ENCODE measurements at places on chromosomes 11 and 22.

GRCh38 chr11:119236490-119236889 is 30.4 kb downstream of the CBL start:
- no peak for DNase-seq

GRCh38 chr11:11141065-11141464 is 212.0 kb downstream of the CSNK2A3 start:
- no peak for DNase-seq

- DNase-seq, result no peak
These were observed 572.9 kb downstream of the NTM start for GRCh38 chr11:131943295-131943694.

DNA sequence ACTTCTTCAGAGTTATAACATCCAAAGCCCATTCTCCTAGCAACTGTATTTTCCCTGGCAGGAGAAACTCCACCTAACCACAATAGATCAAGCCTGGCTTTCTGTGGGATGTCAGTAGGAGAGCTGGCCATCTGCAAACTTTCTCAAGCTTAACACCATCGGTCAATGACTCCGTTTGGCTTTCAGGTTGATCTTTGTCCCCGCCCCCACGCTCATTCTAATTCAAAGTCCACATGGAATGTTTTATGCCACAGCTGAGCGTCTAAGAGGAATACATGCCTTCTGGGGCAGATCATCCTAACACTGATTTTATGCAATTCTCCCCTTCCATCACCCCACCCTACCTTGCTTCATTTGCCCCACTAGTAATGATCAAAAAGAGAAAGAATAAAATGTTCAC is 4.8 kb downstream of the GVQW3 start:
- DNase-seq, result no peak
